ENCODE measurements at places on chromosomes 12 and 14.

- no peak for DNase-seq
Measured at GRCh38 chr12:5176036-5176435, 132.4 kb downstream of the KCNA5 start.

DNA sequence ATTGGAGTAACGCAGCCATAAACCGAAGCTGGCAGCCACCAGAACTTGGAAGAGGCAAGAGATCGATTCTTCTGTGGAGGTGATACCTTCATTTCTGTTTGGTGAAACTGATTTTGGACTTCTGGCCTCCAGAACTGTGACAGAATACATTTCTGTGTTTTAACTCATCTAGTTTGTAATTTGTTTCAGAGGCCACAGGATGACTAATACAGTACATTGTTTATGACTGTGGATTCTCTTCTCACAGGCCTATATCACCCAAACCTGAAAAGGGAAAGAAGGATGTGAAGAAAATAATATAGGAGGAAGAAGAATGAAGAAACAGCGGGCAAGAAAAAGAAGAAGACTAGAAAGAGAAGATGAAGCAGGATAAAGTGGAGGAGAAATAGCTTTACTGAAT is 263.8 kb upstream of the DIO2 start:
- no peak for DNase-seq

DNA sequence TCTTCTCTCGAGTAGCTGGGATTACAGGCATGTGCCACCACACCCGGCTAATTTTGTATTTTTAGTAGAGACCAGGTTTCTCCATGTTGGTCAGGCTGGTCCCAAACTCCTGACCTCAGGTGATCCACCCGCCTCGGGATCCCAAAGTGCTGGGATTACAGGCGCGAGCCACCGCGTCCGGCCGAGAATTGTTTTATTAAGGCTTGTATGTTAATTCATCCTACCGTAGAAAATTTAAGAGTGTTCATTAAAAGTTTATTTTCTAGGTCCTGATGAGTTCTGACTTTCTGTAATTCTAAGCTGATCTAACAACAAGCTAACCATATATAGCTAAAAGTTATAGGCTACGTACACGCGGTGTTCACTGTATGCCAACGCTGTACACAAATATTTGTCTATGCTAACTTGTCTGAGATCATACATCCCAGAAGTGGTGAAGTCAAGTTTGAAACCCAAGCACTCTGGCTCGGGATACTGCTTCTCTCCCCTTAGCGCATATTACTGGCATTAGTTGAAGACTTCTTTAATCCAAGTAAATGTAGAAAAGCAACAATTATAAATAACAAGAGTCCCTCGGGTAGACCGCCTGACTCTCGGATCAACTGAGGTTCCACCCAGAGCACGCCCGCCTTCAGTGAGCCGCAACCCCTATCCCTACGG is 570 bp upstream of the MRPS35 start:
- no peak for DNase-seq

DNA sequence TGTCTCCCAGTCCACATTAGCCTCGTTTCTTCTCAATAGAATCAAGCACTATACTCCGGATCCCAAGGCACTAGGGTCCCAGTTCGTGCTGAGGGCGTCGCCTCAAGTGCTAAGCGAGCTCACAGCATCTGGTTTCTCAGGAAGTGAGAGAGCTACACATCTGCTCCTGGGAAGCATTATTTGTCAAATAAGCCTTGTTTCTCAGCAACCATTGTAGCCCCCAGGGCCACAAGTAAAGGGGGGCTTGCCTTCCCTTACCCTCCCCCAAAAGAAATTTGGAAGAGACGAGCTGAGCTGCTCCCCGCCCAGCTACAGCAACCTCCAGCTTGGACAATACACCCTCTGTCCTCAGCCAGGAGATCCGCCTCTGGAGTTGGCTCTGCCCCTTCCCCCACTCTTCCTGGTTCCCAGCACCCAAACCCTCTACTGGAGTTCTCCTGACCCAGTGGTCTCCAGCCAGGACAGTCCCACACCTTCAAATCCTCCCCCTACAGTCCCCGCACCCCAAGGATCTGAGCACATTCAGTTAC is 5.7 kb upstream of the TNS2 start:
- DNase-seq = no peak

DNA sequence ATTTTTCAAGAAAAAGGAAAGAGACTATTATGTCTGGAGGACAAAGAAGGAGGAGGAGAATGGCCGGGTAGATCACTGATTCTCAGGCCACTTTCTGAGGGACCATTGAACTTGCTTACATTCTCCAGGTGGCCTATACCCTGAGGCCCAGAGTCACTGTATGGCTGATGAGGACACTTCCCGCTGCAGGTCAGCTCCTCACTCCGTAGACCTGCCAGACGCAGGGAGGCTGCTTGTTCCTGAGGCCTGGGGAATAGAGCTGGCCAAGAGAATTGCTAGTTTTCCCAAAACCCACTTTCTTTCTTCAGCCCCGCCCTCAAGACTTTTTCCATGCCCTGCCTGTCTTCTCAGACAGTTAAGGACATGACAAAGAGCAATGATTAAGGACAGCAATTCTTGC is 510.5 kb upstream of the TBX3 start:
- no peak for DNase-seq

GRCh38 chr14:89910691-89911009 is 43.9 kb downstream of the EFCAB11 start:
- DNase-seq = no peak

DNA sequence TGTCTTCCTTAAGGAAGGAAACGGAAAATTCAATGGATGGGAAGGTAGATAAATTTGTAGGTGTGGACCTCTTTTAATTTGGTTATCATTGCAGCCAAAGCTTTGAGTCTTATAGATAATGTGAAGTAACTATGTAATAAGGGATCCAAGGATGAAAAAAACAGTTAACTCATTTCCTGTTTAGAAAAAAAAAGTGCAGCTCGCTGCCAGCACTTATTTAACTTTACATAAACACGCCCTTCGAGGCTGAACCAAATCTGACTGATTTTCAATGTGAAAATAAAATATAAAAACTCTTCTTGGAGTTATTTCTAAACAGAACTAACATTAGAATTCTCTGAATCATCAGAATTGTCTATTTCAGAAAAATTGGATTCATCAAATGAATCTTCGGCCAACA is 7.0 kb downstream of the NUBPL start:
- DNase-seq = no peak

GRCh38 chr14:76274324-76274723 is 101.6 kb upstream of the ESRRB start:
- no peak for DNase-seq

DNA sequence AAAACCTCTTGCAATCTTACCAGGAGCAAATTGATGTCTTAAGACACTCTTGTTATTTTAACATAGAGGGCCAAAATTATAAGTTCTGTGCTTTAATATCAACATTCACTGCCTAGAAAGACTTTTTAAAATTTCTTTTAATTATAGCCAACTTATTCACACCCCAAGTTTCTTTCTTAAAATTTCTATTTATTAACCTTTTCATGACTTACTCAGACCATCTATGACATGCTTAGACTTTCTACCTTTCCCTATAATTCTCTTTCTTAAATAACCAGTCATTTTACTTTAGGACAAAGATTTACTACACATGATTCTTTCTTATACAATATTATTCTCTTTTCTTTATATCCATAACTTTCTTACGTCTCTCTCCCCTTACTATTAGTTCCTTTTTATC is 220.4 kb downstream of the NUBPL start:
- no peak for DNase-seq

GRCh38 chr12:100845095-100845494 is 50.5 kb downstream of the ANO4 start:
- DNase-seq = no peak

- DNase-seq = no peak
Measured at GRCh38 chr12:104643093-104643818, 186.5 kb downstream of the CHST11 start.

GRCh38 chr14:64706119-64706592 is 1.9 kb downstream of the PLEKHG3 start:
- DNase-seq = no peak

GRCh38 chr14:69003626-69004025 is 24.5 kb upstream of the ACTN1 start:
- DNase-seq = no peak
